ENCODE measurements at places on chromosomes 5 and 9. TPM values are rescaled to one million over a fixed set of nuclear protein-coding genes. Genes with fewer than 3 reads are reported as not detected.

- no peak for DNase-seq
These were observed 38.9 kb upstream of the STXBP1 start for GRCh38 chr9:127572961-127573721.

GRCh38 chr9:131019388-131020239 is 10.6 kb downstream of the LAMC3 start:
- DNase-seq: peak; percentile 81

GRCh38 chr9:97848215-97848479 is 4.9 kb upstream of the FOXE1 start:
- DNase-seq: no peak

The IDNK gene
- 3.3 TPM for polyA plus RNA-seq
